ENCODE measurements at places on chromosomes 2 and 18.

DNA sequence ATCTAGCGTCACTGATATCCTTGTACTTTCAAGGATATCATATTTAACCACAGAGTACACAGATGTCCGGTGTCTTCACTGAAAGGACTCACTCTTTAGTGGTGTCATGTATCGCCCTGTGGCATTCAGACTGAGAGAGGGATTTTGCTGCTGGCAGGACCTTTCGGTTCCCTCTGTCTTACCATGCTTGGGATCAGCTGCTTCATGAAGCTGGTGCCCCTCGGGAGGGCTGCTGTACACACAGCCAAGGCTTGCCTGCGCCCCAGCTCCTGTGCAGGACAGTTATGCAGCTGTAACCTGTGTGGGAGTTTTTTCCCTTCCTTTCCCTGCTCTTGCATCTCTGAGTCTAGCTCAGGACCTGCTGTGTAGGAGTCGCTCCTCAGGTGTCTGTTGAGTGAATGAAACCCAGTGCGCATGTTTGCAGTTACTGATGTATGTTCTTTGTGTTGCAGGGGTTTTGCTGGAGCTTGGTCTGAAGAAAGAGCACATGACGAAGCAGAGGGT, 64.4 kb downstream of the GREB1 start:
- DNase-seq, result no peak

- no peak for DNase-seq
These were observed 106.7 kb upstream of the KLHL14 start for GRCh38 chr18:32879497-32879896.

- no peak for DNase-seq
These were observed 217.0 kb downstream of the ZFP36L2 start for GRCh38 chr2:43009448-43009847.

- no peak for DNase-seq
These were observed 399.4 kb upstream of the HNRNPA3 start for GRCh38 chr2:176813156-176813555.

- DNase-seq, result no peak
These were observed 30.1 kb downstream of the MOCOS start for GRCh38 chr18:36217348-36217747.

- no peak for DNase-seq
These were observed 10.2 kb downstream of the ACKR3 start for GRCh38 chr2:236579746-236580315.

DNA sequence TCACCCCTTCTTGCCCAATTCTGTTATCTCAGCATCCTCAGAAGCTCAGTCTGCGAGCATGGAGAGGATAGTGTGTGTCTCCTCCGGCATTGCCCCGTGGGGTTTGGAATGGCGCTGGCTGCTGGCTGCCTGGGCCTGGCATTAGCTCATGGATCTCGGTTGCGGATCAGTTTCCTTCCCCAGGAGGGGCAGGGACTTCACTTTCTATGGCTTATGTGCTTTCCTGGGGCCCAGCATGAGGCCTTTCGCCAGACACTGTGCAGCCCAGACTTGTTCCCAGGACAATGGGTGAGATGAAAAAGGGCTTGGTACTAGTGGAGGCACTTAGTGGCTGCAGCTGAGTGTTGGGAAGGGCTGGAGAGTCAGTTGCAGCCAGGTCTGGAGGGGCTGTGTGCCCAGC, 143.3 kb downstream of the GLI2 start:
- no peak for DNase-seq

- no peak for DNase-seq
These were observed 15.5 kb downstream of the SLC66A2 start for GRCh38 chr18:79935925-79936324.

- no peak for DNase-seq
These were observed 36.6 kb downstream of the COPS8 start for GRCh38 chr2:237122214-237122666.

DNA sequence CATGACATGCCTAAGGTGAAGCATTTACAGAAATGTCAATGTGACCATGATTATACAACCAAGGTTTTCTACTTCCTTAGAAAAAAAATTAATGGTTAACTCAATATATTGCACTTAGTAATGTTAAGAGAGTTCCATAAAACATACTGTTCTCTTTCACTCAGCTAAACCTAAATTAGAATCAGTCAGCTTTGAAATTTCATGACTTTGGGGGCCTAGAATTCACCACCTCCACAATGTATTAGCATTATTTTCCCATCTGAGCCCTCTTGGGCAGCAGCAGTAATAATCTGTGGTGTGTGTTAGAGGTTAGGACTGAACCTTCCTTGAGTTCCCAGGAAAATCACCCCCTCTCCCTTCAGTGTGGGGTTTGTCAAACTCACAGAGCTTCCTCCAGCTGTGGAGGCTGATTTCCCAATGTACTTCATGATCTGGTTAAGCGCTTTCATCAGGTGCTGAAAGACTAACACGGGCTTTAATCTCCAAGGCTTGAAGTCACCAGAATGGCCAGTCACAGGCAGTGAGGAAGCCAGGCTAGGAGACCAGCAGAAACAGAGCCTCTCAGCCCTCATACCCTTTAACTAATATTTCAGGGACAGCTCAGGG, 7.1 kb upstream of the UPP2 start:
- DNase-seq, result no peak

DNA sequence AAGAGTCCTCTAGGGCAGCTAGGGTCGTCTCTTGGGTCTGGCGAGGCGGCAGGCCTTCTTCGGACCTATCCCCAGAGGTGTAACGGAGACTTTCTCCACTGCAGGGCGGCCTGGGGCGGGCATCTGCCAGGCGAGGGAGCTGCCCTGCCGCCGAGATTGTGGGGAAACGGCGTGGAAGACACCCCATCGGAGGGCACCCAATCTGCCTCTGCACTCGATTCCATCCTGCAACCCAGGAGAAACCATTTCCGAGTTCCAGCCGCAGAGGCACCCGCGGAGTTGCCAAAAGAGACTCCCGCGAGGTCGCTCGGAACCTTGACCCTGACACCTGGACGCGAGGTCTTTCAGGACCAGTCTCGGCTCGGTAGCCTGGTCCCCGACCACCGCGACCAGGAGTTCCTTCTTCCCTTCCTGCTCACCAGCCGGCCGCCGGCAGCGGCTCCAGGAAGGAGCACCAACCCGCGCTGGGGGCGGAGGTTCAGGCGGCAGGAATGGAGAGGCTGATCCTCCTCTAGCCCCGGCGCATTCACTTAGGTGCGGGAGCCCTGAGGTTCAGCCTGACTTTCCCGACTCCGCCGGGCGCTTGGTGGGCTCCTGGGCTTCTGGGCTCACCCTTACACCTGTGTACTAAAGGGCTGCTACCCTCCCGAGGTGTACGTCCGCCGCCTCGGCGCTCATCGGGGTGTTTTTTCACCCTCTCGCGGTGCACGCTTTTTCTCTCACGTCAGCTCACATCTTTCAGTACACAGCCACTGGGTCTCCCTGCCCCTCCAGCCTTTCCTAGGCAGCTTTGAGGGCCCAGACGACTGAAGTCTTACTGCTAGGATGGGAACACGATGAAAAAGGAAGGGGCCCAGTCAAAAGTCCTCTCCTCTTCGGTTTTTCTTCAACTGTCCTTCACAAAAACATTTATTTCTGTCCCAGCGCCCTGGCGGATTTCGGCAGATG, 8.1 kb downstream of the SIX2 start:
- no peak for DNase-seq

GRCh38 chr2:75595541-75596395, 35.0 kb upstream of the EVA1A start:
- DNase-seq, result no peak

- DNase-seq, result no peak
These were observed 46.3 kb downstream of the PMS1 start for GRCh38 chr2:189830510-189830909.

- no peak for DNase-seq
These were observed 92.3 kb downstream of the TTC27 start for GRCh38 chr2:32719933-32720716.

- DNase-seq, result no peak
These were observed 739.4 kb upstream of the CHAC2 start for GRCh38 chr2:53028225-53028624.

DNA sequence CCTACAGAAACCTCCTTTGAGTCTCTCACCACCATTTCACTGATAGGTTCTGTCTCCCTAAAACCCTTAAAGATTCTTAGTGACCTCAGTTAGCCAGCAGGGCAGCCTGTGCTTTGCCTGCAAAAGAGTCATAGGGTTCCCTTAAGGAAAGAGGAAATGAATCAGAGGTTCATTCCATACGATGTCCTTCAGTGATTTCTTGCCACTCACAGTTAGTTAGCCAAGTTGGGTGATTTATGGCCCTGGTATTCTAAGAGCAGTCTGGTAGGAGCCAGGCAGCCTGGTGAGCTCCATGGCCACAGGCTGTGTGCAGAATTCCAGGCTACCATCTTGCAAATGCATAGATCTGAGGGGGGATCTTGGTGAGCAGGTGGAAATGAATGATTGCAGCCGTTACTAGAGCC, 18.7 kb upstream of the CCBE1 start:
- no peak for DNase-seq

GRCh38 chr2:8203364-8203763, 478.5 kb upstream of the ID2 start:
- no peak for DNase-seq

DNA sequence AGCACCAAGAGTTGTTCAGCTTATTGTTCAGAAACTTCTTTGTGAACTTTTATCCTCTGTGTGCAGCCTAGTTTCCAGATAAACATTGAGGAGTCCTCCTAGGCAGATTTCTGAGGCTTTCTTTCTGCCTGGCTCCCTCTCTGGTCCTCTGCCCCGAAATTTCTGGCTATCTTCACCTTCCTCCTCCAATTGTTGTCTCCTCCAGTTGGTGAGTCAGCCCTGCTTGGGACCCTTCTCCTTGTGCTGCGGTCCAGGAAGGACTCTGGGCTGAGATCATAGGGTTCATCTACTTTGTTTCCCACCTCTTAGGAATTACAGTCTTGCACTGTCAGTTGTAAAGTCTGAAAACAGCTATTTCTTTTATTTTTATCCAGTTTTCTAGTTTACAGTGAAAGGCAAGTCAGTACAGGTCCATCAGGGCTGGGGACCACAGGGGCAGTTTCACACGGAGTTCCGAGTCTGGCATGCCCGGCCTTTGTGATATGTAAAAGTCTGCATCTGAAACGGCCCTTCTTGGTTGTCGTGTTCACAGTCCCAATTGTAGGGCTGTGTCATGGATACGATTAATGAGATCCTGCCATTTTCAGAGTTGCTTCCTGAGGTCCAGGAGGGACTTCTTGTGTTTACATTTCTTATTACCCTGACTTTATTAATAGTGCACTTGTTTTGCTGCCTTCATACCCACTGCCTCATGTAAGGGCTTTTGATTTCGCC, 100.8 kb downstream of the SMC6 start:
- DNase-seq, result no peak

DNA sequence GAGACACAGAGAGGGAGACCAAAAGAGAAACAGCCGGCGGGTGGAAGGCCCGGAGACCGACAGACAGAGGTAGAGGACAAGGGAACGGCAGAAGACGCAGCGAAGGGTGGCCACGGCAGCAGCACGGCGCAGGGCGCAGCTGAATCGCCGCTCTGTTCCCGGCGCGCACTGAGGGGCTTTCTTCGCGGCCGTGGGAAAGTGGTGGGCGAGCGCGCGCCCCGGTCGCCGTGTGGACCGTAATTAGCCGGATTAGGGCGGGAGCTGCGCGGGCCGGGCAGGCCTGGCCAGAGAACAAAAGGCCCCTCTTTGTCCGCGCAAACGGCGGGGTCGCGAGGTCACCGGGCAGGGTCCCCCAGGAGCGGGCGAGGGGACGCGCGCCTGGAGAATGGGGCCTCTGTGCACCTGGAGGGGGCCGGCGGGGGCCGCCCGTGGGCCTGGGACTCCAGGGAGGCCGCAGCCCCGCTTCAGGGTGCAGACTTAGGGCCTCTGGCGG, 158.3 kb downstream of the ZFP36L2 start:
- DNase-seq, result no peak

- DNase-seq, result no peak
These were observed 11.1 kb upstream of the INO80C start for GRCh38 chr18:35508746-35509338.

- no peak for DNase-seq
These were observed 12.1 kb downstream of the SH3RF3 start for GRCh38 chr2:109141006-109141600.

DNA sequence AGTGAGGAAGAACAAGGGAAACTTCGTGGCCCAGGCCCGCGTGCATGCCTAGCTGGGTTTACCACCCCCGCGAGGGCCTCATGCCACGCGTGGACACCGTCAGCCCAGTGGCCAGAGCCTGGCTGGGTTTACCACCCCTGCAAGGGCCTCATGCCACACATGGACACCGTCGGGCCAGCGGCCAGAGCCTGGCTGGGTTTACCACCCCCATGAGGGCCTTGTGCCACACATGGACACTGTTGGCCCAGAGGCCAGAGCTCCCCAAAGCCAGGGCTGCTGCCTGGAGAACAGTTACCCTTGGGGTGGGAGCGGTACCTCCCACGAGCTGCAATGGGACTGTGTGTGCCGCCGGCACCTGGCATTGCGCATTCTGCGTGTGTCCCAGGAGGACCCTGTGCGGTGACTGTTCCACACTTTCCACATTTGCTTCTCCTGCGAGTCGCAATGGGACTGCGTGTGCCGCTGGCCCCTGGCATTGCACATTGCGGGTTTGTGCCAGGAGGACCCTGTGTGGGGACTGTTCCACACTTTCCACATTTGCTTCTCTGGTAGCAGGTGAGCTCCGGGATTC, 105.6 kb upstream of the CTDP1 start:
- DNase-seq, result no peak

GRCh38 chr2:48927355-48927754, 171.8 kb upstream of the LHCGR start:
- no peak for DNase-seq

GRCh38 chr2:148259674-148260073, 238.8 kb downstream of the MBD5 start:
- DNase-seq, result no peak

GRCh38 chr2:212832211-212833195, 293.9 kb upstream of the ERBB4 start:
- DNase-seq, result no peak

Measured in stimulated activated CD8-positive, alpha-beta memory T cell treated with anti-CD3 and anti-CD28 coated beads, Interleukin-4, amount 100 ng/mL, for 1 hour (primary cell).